CD4-positive, alpha-beta T cell treated with Interleukin-6 for 4 hours (primary cell): ENCODE measurements at places on chromosomes 3 and 15.
A peak's percentile ranks its signal among the peaks of the same experiment; 100 is the strongest.

DNA sequence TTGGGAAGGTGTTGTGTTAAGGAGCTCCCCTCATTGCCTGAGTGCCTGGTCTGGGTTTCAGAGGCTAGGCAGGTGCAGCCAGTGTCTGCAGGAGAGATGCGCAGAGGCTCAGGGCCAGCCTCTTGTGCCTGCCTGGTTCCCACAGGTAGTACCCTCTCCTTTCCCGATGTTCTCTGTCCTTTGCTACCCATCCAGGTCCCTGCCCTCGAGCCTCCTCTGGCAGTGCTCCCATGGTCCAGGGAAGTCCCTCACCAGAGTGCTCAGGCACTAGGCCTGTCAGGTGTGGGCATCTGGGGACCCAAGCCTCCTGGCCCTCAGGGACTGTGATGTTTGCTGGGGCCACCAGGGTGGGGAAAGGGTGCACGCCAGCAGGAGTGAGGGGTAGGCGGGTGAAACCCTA is 5.0 kb downstream of the TRPM1 start:
- no peak for DNase-seq

DNA sequence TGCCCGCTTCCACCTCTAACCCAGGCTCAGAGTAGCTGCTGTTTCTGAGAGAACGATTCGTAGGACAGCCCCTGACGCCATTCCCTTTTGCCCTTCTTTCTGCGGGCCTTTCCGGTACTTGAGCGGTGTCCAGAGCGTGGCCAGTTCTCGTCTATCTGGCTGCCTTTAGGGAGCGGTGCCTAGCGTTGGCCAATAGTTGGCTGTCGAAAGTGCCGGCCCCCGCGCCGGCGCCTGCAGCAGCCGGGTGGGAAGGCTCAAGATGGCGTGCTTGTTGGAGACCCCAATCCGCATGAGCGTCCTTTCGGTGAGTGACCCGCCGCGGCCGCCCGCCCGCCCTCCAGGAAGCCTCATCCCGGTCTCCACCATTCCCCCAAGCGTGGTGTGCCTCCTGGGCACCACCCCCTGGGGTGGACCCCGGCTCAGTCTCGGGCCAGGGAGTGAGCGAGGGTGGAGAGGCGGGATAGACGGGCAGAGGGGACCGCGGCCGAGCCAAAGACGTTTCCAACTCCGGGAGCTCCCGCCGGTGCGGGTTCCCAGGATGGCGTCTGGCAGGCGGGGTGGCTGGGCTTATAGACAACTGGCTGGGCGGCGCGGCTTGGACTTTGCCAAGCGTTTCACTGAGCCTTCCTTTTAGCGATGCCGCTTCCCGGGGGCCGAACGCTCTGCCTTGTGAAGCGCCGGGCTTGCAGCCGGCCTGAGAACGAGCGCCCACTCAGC is at the start of gene ARMC8:
ARMC8 (plus strand) TSS at position 6 of the 717 bp plus-strand sequence; CDS start at position 260, 254 bp downstream.
- DNase-seq = peak; percentile 32

- no peak for DNase-seq
Measured at GRCh38 chr3:197169028-197169427, 129.4 kb downstream of the DLG1 start.

- DNase-seq = no peak
Measured at GRCh38 chr3:11625376-11626083, 18.2 kb downstream of the VGLL4 start.

GRCh38 chr3:185176750-185177359 is 24.0 kb upstream of the C3orf70 start:
- DNase-seq = peak; percentile 9

- no peak for DNase-seq
Measured at GRCh38 chr3:127675651-127676391, 3.1 kb downstream of the ABTB1 start.

DNA sequence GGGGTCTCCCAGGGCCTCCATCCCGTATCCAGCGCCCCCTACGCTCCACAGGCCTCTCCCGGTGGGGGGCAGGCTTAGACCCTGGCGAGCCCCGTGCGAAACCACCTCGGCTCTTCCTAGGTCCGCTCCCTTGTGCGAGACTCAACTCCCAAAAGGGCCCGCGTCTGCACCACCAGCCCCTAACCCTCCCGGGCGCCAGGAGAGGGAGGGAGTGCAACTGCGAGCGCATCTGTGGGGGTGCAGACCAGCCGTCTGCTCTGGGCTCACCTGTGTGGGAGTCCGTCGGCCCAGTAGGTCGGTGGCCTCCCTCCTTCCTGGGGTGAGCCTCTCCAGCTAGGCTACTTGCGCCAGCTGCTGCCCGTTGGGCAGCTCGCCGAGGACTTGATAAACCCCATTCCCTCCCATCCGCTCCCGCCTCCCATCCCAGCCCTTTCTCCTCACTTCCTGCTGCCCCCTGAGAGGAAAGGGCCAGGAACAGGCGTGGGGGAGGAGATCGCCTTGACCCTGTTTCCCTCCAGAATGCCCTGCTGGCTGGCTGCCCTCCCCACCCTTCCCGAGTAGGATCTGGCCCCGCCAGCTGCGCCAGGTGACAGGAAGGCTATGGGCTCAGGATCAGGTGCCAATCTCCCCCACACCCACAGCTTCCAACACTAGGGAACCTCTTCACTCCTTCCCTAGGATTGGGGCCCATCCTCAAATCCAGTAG is at the start of gene HYAL2:
HYAL2 (minus strand) TSS at position 360 of the 706 bp plus-strand sequence. CDS start 2,256 bp downstream, outside the sequence.
- no peak for DNase-seq

DNA sequence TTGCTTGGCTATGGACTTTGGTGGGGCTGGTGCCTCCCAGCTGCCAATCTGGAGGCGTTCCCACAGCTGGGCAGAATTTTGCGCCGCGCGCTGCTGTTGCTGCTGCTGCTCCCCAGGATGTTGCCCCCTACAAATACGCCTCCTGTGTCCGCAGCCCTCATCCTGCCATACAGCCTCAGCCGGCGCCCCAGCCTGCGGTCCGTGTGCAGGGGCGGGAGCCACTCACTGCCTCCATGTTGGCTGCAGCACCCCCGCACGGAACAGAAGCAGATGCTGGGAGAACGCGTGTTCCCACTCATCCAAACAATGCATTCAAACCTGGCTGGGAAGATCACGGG is 197.7 kb upstream of the MCTP2 start:
- no peak for DNase-seq

DNA sequence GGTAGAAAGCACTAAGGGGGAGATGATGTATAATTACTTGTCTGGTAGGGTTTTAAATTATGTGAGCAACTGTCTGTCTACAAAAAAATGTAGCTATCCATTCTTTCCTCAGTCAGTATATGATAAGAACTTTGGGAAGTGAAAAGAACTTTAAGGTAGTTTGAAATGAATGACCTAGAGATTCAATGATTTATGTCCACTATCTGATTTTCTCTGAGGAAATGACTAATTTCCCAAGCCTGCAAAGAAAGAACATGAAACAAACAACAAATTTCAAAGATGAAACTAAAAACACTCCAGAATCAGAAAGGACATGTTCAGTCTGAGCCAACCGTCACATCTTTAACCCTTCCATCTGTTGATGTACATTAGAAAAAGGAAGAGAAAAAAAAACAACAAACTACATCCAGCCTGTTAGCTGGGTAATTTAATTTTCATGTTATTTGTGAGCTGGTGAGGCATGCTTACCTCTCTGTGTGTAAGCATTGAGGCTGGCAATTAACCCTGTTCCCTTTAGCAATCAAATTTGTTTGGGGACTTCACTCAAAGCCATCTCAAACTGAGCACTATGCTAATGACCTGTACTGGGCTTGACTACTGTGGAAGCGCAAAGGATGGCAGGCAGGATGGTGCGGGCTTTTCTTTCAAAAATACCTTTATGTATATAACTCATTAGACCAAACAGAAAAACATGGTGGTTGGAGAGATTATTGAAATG is 220.1 kb downstream of the TUSC7 start:
- DNase-seq = no peak
